ENCODE measurements at places on chromosomes 7 and 10.

DNA sequence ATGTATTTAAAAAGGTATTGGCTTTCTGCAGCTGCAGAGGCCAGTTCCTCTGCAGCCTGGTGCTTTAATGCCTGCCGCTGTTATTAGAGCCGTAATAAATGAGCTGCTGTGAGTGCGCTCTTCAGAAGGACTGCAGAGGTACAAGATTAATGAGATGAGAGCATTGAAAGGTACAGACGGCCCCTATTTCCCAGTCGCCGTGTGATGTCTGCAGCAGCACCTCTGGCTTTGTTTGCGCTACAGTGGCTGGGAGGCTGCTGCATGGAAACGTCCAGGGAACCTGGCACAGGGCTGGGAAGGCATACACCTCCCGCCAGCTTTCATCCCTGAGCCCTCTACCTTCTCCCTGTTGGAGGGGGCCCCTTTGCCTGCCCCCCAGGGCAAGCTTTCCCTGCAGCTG, 383.8 kb upstream of the ZMIZ1 start:
- DNase-seq: no peak

DNA sequence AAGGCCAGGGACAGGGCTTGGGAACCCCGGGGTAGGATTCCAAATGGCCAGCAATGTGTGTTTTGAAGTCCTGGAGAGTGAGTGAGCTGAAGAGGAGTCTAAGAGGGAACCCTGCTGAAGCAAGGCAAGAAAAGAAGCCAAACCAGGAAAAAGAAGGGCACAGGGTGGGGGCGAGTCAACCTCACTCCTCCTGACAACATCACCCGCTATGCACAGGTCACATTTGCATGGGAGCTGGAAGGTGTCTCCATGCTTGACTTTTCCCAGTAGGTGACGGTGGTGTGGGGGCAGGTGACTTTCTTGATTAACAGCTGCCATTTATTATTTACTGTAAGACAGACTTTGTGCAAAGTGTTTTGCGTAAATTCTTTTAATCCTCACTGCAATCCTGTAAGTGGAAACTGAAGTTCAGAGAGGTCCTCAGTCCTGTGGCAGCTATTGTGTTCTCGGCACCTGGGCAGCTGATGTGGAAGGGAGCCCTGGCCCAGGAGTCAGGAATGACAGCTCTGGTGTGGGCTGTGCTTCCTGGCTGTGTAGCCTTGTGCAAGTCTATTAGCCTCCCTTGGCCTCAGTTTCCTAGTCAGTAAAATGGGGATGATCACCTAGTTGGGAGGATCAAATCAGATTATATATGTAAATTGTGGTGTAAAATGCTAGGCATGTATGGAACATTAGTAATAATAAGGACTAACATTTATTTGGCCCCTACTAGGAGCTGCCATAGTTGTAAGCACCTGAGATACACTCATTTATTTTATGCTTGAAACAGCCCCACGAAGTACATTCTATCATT, 90.9 kb downstream of the SH3PXD2A start:
- no peak for DNase-seq

- no peak for DNase-seq
Observed at GRCh38 chr7:139523199-139523941, at the start of gene CLEC2L. CLEC2L (plus strand) TSS chr7:139523685; CDS start chr7:139523928, 243 bp downstream.

- no peak for DNase-seq
Observed at GRCh38 chr10:91774571-91774970, 23.7 kb upstream of the TNKS2 start.

DNA sequence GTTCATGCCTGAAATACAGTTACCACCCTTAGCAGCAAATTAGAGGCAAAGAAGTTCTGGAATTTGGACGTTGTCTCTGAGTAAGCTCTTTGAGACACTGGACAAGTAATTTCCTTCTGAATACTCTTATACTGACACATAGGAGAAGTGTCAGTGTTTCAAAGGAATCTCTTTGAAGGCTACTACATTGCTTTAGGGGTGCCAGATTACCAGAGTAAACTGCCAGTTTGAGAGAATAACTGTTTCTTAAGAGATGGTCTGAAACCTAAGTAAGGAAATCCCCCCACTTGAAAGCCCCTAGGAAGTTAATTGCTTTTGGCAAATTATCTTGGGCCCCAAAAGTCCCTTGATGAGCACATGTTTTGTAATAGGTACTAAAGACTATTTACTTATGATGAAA, 3.4 kb downstream of the FAS start:
- no peak for DNase-seq

DNA sequence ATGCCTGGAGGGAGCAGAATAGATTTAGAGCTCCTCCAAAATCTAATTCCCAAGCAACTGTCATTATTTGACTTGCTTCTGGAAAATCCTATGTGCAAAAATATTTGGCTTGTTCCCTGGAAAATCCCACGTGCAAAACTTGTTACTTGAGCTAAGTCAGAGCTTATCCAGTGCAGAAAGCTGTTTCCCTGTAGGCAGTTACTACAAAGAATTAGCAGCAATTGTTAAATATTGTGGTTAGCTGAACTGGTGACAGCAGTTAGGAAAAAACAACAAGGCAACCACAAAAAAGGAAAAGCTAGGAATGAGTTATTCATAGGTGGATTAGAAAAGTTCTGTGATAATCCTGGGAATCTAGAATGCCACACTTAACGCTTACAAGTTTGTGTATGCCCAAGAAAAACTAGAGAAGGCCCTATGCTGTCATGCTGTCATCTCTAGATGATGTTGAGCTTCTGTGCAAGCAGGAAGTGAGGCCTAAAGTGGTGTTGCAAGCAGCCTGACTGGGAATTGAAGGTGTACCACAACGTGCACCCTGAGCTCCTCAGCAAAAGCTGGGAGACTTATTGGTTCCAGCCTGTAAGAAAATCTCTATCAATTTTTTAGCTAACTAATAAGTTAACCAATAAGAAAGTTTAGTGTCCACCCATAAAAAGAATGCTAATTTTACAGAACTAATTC, 738.6 kb upstream of the LRRTM3 start:
- DNase-seq: no peak

DNA sequence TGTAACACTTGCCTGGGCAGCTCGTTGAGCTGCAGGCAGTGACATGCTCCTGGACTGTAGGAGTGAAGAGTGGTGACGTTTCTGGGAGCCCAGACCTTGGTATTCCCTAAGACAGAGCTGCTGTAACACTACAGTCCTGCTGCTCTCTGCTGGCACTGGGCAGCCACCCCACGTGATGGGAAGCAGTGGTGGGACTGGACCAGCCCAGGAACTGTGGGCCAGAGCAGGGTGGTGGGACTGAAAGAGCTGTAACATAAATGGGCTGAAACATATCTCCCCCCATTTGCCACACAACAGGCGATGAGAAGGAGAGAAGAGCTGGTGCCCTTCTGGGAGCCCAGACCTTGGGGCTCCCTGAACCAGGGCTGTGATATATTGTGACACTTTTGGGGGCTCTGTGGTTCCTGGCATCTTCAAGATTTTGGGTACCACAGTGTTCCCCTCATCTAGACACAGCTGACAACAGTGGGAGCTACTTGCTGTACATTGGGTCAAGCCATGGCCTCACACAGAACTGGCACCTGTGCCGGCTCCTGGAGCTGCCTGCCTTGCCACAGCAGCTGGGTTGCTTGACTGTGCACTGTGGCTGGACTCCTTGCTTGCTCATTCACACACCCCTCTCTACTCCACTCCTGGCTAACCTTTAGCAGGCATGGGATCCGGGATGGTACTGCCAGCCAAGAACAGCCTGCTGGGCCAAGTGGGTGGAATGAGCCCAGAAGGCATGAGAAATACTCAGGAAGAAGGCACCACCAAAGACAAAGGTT, 161.3 kb upstream of the PCDH15 start:
- no peak for DNase-seq

- no peak for DNase-seq
Observed at GRCh38 chr10:105964009-105964408, 1200.5 kb downstream of the SORCS1 start.

DNA sequence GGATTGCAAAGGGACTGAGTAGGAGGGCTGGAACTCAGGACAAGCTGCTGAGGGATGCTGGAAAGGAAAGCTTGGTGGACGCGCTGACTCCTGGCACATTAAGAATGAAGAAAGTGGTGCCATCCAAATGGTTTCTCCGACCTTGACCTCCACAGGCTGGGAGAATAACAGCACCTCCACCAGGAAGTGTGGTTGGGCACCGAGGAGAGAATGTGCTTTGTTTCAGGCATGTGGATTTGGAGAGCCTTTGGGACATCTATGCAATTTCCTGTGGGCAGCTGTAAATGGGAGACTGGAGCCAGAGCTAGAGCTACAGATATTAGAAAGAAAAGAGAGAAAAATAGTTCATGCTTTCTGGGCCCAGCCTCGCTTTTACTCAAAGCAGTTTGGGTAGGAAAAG, 29.8 kb upstream of the HABP2 start:
- no peak for DNase-seq

GRCh38 chr7:57204411-57204811, 72.2 kb upstream of the ZNF479 start:
- no peak for DNase-seq

GRCh38 chr10:14118953-14119352, 211.8 kb downstream of the FRMD4A start:
- DNase-seq: no peak

DNA sequence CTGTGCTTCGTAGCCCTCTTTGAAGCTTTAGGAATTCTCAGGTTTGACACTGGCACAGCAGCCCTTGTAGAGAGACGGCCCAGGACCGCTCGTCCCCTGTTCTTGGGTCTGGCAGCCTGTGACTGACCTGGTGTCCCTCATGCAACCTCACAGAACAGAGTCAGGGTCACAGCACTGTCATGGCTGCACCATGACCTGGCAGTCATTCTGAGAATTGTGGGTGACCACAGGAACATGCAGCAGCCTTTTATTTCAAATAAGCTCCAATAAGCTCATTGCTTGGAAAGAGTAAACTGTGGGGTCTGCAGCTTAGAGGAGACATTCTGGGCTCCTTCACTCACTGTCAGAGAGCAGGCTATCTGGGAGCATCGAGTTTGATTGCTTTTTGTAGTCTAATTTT, 42.5 kb downstream of the MYO1G start:
- no peak for DNase-seq

DNA sequence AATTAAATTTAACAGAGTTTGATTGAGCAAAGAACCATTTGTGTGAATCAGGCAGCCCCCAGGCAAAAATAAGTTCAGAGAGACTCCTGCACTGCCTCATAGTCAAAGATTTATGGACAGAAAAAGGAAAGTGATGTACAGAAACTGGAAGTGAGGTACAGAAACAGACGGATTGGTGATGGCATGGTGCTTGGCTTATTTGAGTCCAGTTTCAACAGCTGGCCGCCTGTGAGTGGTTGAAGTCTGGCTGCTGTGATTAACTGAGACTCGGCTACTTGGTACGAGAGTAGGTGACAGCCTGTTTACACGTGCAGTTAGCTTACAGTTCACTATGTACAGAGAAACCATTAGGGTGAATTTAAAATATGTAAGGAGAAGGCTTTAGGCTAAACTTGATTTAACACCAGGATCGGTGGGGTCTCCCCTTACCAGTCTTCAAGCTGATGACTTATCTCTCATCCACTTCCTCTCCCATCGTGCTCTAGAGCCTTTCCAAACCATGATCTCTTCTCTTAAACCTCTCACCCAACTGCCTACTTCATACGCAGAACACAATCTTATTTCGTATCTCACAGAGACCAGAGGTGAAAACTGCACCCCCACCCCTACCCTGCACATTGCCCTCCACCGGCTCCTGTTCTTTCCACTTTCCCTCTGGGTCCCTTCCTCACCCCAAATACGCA, 5.0 kb upstream of the MSMB start:
- no peak for DNase-seq

GRCh38 chr10:119872860-119873681, 428 bp upstream of the MCMBP start:
- peak; percentile 67 for DNase-seq

DNA sequence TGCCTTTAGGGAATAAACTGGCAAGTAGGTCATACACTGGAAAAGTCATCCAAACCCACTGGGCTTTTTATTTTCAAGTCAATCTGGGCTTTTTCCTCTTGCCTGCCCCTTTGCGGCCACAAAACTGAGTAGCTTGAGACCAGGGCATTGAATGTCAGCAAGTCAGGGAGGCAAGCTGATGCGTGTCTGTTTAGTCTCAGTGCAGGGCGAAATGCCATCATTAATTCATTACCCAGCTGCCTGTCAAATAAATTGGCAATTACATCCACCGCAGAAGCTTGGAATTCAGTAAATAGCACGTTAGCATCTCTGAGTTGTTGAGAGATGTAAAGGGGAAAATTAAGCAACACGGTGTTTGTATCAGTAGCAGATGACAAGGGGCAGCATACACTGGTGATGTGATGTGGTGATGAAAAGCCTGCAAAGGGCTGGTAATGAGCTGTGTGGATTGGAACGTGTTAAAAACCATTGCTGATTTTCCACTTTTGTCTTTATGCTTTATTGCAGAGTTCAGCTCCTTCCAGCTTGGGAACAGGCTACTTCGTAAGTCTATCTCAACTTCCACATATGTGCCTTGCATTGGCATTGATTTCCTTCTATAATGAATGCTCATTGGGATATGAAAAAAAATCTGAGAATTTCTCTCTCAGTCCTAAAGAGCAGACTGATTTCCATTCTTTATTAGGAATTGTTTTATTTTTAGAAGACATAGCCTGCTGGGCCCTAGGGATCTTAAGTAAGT, 535.9 kb downstream of the AUTS2 start:
- no peak for DNase-seq

DNA sequence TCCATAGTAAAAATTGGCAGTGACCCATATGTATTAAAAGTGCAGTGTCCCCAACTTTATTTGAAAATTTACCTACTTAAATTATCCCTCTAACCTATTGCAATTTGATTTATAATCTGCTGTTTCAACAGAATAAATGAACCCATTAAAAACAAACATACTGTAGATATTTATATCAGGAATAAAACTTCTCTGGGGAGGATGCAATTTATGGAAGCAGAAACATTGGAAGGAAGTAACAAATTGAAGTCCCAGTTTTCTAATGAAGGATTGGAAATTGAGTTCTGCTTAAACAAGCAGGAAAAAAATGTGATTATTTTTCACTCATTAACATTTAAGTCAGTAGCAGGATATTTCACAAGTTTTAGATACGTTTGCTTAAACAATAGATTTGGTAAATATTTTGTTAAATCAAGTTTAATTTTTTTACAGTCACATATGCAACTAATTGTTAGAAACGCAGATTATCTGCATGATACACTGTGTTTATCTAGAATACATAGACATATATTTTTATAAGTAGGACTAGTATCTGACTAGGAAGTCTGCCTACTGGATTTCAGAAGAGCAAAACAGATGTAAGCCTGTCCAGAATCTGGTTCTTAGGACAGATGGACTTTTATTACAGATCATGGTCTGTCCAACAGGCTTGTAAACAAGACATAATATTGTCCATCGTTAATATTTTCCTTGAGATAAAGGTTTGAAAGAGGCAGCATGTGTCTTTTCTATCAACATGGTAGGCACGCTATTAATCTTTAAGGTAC, 5.3 kb downstream of the AGMO start:
- no peak for DNase-seq

- DNase-seq: peak; percentile 40
Observed at GRCh38 chr10:571688-572451, 117.6 kb downstream of the DIP2C start.

DNA sequence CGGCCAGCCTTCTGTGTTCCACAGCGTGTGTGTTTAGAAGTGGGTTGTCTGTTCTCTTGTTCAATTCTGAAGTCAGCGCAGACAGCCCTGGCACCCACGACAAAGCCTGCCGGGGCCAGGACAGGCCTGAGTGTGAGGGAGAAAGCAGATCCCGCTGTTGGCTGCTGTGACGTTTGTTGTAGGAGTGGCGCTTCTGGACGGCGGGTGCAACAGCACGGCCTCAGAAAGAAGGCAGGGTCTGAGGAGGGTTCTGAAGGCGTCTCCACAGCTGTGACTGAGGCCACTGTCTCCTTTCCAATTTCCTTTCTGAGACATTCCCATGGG, 76.2 kb downstream of the VIPR2 start:
- DNase-seq: no peak

- peak; percentile 49 for DNase-seq
Observed at GRCh38 chr10:78511324-78512204, 477.9 kb downstream of the RPS24 start.

- DNase-seq: no peak
Observed at GRCh38 chr7:93310346-93310745, 78.2 kb downstream of the VPS50 start.
